Aorta (tissue), 5 donors: ENCODE measurements at places on chromosomes 4 and X. TPM values are rescaled to one million over a fixed set of nuclear protein-coding genes. Genes with fewer than 3 reads are reported as not detected.

GRCh38 chr4:139845453-139846093 is 180.0 kb downstream of the MGST2 start:
- no peaks in the 10 kb centered on the region for H3K4me1 ChIP-seq
- H3K27me3 ChIP-seq = no peaks in the 10 kb centered on the region
- H3K27ac ChIP-seq = no peak overlapping the region
- no peak overlapping the region for H3K4me3 ChIP-seq
- peaks cover 1% of the 10 kb centered on the region for H3K36me3 ChIP-seq

DNA sequence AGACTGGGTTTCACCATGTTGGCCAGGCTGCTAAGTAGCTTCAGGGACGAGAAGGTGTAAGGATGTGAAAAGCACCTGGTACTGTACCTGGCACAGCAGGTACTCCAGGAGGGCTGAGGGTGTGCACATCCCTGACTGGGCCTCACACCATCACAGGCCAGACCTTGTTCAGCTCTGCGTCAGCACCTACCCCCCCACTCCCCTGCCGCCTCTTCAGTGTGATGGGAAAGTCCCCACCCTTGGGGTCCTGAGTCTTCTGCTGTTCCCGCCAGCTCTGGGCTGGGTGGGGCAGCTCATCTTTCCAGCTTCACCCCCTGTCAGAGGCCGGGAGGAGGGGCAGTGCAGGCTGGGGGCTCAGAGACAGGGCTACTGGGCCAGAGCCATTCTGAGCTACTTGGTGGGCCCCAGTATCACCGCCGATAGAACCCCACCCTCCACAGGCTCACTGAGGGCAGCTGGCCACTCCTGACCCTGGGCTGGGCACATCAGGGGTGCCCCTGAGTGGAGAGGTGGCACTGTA is 6.7 kb upstream of the SH3BP2 start:
- no peaks in the 10 kb centered on the region for H3K27me3 ChIP-seq
- no peak overlapping the region for H3K4me3 ChIP-seq
- H3K36me3 ChIP-seq = no peaks in the 10 kb centered on the region
- peak; percentile 67 for DNase-seq
- H3K27ac ChIP-seq = no peak overlapping the region

DNA sequence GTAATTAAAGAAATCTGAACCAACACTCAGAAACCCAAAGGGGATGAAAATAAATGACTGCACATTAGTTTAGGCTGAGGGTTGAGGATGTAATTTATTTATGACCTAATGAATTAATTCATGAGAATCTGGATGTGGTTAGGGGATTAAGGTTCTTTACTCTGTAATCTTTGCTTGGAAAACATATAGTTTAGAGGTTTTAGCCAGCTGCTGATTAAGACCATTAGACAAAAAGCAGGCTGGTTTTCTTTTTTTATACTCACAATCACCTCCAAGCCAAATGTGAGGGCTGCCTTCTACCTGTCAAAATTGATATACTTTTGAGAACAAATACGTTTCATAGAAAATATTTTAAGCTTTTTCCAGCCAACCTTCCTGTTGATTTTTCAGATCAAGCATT is 2705.8 kb downstream of the PCDH7 start:
- no peaks in the 10 kb centered on the region for H3K36me3 ChIP-seq
- H3K27ac ChIP-seq = no peak overlapping the region
- no peak overlapping the region for H3K4me3 ChIP-seq
- no peak for DNase-seq

- no peak overlapping the region for H3K4me3 ChIP-seq
- no peak overlapping the region for H3K27ac ChIP-seq
- no peaks in the 10 kb centered on the region for H3K27me3 ChIP-seq
- no peaks in the 10 kb centered on the region for H3K4me1 ChIP-seq
Measured at GRCh38 chr4:79050541-79050880, 111.3 kb upstream of the PAQR3 start.

DNA sequence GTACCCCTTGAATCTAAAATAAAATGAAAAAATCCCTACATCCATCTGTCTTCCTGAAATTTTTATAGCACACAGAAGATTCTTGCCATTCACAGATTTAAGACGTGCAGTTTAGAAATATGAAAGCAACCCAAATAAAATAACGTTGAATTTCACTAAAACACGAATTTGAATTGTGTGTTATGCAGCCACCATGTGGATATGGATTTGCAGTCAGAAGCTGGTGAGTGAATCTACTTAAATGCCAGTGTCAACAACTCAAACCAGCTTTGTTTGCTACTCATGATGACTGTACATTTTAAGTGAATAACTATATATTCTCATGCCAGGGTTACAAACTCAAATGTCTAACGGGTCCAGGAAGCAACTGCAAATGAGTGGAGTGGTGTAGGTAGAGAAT is 173.0 kb upstream of the HAND2 start:
- H3K36me3 ChIP-seq = no peaks in the 10 kb centered on the region
- no peak for DNase-seq
- no peak overlapping the region for H3K27ac ChIP-seq
- H3K4me3 ChIP-seq = no peak overlapping the region
- no peaks in the 10 kb centered on the region for H3K27me3 ChIP-seq
- H3K4me1 ChIP-seq = no peaks in the 10 kb centered on the region

DNA sequence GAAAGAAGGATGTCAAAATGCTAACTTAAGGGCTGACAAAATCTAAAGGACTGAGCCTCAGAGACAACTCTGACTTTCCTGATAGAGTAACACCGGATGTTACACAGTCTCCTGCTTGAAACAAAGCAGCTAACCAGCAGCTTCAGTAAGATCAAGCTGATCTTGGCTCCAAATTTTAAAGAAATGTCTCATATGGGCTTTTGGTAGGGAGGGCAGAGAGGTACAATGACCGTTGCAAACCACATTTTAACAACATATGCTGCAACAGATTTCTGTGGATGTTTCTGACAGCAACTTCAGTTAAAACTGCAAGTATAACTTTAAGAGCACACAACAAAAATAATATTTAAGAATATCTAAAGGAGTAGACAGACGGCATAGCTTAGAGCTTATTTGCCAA is 9.1 kb downstream of the RPGR start:
- no peaks in the 10 kb centered on the region for H3K4me1 ChIP-seq
- DNase-seq = no peak
- H3K4me3 ChIP-seq = no peak overlapping the region
- no peaks in the 10 kb centered on the region for H3K27me3 ChIP-seq
- H3K27ac ChIP-seq = no peak overlapping the region

DNA sequence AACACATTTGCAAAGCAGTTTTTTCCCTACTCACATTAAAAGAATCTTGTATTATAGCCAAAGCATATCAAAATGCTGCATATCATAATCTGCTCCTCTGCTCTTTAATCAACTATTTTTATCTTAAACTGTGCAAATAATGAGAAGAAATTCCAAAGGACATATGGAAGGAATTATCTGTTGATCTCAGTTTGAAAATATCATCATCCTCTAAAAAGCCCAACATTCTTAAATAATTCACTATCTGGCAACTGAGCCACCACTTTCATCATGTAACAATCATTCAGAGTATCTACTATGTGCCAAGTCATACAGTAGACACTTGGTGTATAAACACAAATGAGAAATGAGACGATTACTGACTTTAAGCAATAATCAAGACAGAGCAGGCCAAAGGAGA is 63.0 kb downstream of the PRSS12 start:
- no peaks in the 10 kb centered on the region for H3K27me3 ChIP-seq
- no peaks in the 10 kb centered on the region for H3K36me3 ChIP-seq
- H3K4me1 ChIP-seq = no peaks in the 10 kb centered on the region
- H3K4me3 ChIP-seq = no peak overlapping the region

GRCh38 chr4:146545102-146545501 is 23.4 kb upstream of the SLC10A7 start:
- no peak overlapping the region for H3K4me3 ChIP-seq
- H3K36me3 ChIP-seq = no peaks in the 10 kb centered on the region
- DNase-seq = no peak
- H3K4me1 ChIP-seq = no peaks in the 10 kb centered on the region
- H3K27ac ChIP-seq = no peak overlapping the region
- no peaks in the 10 kb centered on the region for H3K27me3 ChIP-seq

GRCh38 chrX:129427267-129427666 is 96.0 kb downstream of the SMARCA1 start:
- no peak overlapping the region for H3K27ac ChIP-seq
- DNase-seq = no peak
- H3K27me3 ChIP-seq = no peaks in the 10 kb centered on the region
- no peaks in the 10 kb centered on the region for H3K4me1 ChIP-seq
- H3K36me3 ChIP-seq = no peaks in the 10 kb centered on the region

DNA sequence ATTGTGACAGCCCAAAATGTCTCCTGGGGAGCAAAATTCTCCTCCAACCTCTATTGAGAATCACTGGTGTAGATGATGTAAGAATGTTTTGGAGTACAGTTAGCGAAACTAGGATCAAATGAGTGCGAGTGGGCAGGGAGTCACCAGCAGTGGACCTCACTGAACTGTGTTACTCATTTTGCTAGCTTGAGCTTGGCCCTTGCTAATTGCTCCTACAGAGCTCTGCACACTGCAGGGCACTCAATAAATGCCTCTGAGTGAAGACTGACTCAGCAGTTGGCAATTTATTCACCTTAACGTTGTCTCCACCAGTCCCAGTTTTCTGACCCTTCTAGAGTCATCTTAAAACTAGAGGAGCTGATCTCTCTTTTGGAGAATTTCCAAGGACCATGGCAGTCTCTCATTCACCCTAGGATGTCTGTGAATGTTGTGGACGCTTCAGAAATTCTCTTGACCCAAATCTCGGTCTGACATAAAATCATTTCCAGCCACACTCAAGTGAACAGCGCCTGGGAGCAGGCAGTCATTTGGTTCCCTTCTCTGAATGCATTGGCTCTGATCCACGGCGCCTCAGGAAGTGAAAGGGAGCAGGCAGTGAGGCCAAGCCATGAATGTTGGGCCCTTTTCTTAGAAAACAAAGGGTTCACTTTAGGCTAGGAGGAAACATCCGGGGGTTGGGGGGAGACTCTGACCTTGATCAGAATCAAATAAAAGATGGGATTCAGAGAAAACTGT is 148.1 kb downstream of the NWD2 start:
- DNase-seq = peak; percentile 71
- no peak overlapping the region for H3K4me3 ChIP-seq
- no peak overlapping the region for H3K27ac ChIP-seq
- no peaks in the 10 kb centered on the region for H3K36me3 ChIP-seq
- no peaks in the 10 kb centered on the region for H3K4me1 ChIP-seq

GRCh38 chrX:69988955-69989394 is 60.8 kb downstream of the AWAT2 start:
- peak; percentile 41 for DNase-seq
- H3K4me3 ChIP-seq = no peak overlapping the region
- H3K4me1 ChIP-seq = no peaks in the 10 kb centered on the region
- H3K27ac ChIP-seq = no peak overlapping the region
- no peaks in the 10 kb centered on the region for H3K36me3 ChIP-seq

- H3K36me3 ChIP-seq = no peaks in the 10 kb centered on the region
- DNase-seq = no peak
- no peak overlapping the region for H3K27ac ChIP-seq
- H3K27me3 ChIP-seq = no peaks in the 10 kb centered on the region
- H3K4me3 ChIP-seq = peak overlapping the region; percentile 63
Measured at GRCh38 chrX:134460862-134461220, 876 bp downstream of the HPRT1 start.

DNA sequence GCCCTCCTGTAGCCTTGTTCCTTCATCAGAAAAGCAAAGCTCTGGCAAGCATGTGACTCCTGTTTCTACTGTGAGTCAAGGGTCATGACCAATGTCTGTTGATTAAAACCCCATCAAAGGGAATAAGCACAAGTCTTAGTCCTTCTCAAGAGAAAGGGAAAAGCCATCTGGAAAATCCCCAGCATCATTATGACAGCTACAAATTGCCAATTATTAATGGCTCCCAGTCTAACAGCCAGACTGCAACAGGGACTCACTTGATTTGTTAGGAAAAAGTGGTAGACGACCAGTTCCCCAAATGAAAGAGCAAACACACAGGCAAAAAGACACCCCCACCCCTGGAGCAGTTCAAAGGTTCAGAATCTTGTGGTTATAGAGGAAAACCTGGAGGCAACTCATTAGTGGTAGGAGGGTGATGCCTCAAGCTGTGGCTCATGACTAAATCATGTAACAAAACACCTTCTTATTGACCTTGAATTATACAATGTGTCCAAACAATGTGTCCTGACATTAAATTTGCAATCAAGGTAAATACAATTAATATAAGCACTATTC is 315.7 kb downstream of the HNRNPD start:
- no peaks in the 10 kb centered on the region for H3K4me1 ChIP-seq
- no peak overlapping the region for H3K27ac ChIP-seq
- DNase-seq = no peak
- H3K36me3 ChIP-seq = no peaks in the 10 kb centered on the region
- H3K27me3 ChIP-seq = no peaks in the 10 kb centered on the region

- no peak for DNase-seq
- no peak overlapping the region for H3K27ac ChIP-seq
- no peaks in the 10 kb centered on the region for H3K4me1 ChIP-seq
- no peak overlapping the region for H3K4me3 ChIP-seq
Measured at GRCh38 chr4:112916868-112917267, 132.6 kb upstream of the ANK2 start.

GRCh38 chr4:26179316-26179760 is 141.5 kb upstream of the RBPJ start:
- no peak for DNase-seq
- H3K27ac ChIP-seq = no peak overlapping the region
- no peak overlapping the region for H3K4me3 ChIP-seq
- H3K36me3 ChIP-seq = no peaks in the 10 kb centered on the region

DNA sequence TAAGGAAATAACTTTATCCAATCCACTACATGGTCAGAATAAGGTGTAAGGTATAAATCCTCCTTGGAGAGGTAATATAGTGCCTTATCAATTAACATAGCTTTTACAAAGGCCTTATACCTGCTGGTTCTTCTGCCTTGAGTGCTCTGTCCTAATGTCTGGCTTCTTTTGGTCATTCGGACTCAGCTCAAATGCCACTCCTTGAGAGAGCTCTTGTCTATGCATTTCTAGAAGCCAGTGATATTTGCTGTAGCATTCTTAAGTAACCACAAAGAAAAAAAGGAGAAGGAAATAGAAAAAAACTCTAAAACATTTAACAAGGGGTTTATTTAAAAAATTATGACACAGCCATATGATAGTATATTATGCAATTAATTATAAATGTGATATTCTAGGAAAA is 444.8 kb upstream of the SLIT2 start:
- no peaks in the 10 kb centered on the region for H3K36me3 ChIP-seq
- no peak overlapping the region for H3K4me3 ChIP-seq
- DNase-seq = no peak
- H3K4me1 ChIP-seq = peaks cover 3% of the 10 kb centered on the region
- no peaks in the 10 kb centered on the region for H3K27me3 ChIP-seq

- no peak for DNase-seq
- no peak overlapping the region for H3K27ac ChIP-seq
- no peaks in the 10 kb centered on the region for H3K27me3 ChIP-seq
- H3K36me3 ChIP-seq = no peaks in the 10 kb centered on the region
- no peak overlapping the region for H3K4me3 ChIP-seq
- H3K4me1 ChIP-seq = no peaks in the 10 kb centered on the region
Measured at GRCh38 chr4:137651128-137651527, 118.8 kb upstream of the PCDH18 start.

DNA sequence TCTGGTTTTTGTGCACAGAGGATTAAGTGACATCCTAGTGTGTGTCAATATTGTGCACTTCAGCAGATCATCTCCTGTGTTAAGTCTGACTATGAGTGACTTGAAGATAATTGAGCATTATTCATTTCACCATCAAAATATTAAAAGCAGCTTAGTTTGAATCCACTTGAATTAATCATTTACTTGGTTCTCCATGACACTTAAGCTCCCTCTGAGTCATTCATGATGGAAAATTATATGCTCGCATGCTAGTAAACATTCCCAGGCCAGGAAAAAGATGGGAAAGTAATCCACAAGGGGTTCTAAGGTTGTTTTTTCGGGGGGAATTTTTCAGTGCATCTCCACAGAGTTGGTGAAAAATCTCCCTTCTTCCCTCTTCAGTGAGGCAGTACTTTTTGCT is 97.2 kb upstream of the EOLA2 start:
- H3K27me3 ChIP-seq = no peaks in the 10 kb centered on the region
- H3K36me3 ChIP-seq = no peaks in the 10 kb centered on the region
- peaks cover 3% of the 10 kb centered on the region for H3K4me1 ChIP-seq
- DNase-seq = no peak
- no peak overlapping the region for H3K4me3 ChIP-seq

HAND2 gene
- 5.2 TPM for total RNA-seq

GLUD2 gene
- total RNA-seq = 2.2 TPM
